ENCODE measurements at places on chromosomes 16 and 17.

- no peak for DNase-seq
Measured at GRCh38 chr16:81657781-81658180, 121.3 kb upstream of the PLCG2 start.

DNA sequence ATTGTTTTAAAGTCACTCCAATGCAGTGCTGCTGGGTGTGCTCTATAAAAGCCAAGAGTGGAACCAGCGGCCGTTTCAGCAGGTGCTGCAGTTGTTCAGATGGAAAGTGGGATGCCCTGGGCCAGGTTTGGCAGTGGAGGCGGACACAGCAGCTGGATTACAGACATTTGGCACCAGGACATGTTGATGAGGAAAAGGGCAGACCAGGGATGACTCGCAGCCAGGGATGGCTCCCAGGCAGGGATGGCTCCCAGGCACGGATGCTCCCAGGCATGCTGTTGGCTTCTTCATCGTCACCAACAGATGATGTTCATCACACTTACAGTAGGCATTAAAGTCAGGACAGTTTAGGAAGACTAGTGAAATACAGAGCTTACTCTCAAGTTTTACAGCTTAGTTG, 10.0 kb downstream of the GAN start:
- no peak for DNase-seq

DNA sequence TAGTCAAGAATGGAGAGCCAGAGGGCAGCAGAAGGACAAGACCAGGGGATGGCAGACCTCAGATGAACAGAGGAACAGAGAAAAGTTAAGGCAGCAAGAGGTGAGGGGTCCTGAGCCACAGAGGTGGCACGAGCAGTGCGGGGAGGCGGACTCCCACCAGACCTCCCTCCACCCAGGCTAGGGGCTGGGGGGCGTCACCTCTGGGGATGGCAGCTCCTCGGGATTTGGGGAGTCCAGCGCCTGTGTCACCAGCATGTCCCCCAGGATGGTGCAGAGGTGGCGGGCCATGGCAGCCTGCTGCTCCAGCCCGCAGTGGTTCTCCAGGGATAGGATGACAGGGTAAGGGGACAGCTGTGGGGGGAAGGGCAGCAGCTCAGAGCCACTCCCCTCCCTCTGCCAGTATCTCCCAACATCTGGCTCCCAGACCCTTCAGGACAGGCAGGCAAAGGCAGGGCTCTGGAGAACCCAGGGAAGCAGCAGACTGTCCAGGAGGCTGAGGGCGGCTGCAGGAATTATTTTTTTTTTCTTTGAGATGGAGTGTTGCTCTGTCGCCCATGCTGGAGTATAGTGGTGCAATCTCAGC, 15.8 kb downstream of the PLCD3 start:
- no peak for DNase-seq

DNA sequence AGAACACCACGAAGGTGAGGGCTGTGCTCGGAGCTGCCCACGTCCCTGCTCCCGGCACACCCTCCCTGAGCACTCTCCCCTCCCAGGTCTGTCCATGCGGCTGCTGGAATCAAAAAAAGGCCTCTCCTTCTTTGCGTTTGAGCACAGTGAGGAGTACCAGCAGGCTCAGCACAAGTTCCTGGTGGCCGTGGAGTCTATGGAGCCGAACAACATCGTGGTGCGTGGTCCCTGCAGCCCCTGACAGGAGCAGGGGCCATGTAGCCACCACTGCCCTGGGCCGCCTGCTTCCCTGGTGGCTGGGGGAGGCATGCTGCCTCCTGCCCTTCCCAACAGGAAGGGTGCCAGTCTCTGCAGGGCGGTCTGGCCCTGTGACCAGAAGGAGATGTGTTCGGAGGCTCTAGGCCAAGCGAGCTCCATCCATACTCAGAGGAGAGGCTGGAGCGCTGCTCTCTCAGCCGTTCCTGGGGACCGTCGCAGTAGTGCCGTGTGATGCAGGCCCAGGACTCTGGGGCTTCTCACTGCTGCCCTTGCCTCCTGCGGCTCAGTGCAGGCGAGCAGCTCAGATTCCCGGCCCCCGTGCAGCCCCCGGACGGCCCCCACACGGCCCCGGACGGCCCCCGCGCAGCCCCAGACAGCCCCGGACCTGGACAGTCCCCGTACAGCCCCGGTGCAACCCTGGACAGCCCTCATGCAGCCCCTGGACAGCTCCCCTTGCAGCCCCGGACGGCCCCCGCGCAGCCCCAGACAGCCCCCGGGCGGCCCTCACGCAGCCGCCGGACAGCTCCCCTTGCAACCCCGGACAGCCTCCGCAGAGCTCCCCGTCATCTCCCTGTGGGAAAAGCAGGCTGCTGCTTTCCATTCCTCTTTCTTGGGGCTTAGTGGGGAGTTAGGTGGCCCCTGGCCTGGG, 20.5 kb downstream of the TCF25 start:
- no peak for DNase-seq

- DNase-seq, result no peak
Measured at GRCh38 chr16:87086575-87086974, 230.6 kb downstream of the C16orf95 start.

- no peak for DNase-seq
Measured at GRCh38 chr16:85592700-85593493, 20.2 kb upstream of the GSE1 start.

DNA sequence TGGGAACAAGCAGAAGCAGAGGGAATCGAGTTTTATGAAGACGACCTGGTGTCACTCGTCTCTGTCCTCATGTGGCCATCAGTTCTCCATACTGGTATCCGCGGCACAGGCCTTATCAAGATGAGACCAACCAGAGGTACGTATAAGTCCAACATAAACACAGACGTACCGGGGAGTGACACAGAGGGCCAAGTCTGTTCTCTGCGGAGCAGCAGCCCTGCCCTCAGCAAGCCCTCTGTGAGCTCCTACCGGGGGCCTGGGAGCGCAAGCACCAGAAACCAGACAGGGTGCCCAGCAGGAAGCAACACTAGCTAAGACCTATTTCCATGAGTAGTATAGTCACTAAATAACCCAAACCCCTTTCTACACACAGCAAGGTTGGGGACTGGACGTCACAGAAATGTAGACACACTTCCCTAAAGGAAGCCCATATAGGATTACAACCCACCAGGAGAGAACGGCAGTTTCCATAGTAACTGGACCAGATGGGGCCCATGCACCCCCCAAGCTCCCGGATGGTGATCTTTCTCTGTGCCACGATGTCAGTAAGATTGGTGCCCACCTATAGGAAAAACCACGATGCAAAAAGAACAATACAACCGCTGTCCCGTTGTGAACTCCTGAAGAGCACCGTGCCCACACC, 911 bp downstream of the ARL16 start:
- no peak for DNase-seq

DNA sequence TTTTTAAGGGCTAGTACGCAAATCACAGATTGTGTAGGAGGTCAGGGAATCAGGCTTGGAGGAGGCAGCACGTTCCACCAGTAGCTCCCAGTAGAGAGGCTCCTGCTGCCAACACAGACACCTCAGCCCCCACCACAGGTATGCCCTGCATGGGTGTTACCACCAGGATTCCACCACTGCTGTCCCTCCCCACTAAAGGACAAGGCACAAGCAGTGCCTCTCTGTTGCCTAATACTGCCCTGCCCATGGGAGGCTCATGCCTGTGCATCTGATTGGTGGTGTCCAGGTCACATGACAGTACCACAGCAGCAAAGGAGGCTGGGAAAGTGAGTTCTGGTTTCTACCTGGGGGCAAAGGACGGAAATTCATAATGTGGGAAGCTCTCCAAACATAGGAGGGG, 33.6 kb upstream of the CACNG4 start:
- peak; percentile 61 for DNase-seq

- DNase-seq, result no peak
Measured at GRCh38 chr16:88353691-88354090, 29.1 kb upstream of the ZNF469 start.

DNA sequence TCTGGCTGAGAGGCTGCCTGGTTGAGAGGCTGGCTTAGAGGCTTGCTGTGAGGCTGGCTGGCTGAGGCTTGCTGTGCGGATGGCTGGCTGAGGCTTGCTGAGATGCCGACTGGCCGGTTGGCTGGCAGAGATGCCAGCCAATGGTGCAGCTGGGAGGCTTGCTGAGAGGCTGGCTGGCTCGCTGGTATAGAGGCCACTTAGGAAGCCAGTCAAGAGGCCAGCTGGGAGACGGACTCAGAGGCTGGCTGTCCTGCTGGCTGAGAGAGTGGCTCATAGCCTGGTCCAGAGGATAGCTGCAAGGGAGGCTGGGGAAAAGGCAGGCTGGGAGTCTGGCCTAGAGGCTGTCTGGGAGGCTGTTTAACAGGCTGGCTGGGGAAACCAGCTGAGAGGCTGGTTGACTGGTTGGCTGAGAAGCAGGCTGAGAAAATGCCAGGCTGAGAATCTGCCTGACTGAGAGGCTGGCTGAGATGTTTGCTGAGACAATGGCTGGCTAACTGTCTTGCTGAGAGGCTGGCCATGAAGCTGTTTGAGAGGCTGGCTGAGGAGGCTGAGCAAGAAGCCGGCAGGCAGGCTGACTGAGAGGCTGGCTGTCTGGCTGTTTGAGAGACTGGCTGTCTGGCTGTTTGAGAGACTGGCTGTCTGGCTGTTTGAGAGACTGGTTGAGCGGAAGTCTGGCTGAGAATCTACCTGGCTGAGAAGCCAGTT, 37.5 kb upstream of the ACSM2B start:
- DNase-seq, result no peak

All from SW480 (cell line).